Cardiac fibroblast (primary cell): ENCODE measurements at places on chromosomes 1 and 21.

- DNase-seq: no peak
These were observed 32.0 kb downstream of the AGO3 start for GRCh38 chr1:35962952-35963351.

- DNase-seq: no peak
These were observed 6.9 kb upstream of the GALE start for GRCh38 chr1:23807453-23807852.

DNA sequence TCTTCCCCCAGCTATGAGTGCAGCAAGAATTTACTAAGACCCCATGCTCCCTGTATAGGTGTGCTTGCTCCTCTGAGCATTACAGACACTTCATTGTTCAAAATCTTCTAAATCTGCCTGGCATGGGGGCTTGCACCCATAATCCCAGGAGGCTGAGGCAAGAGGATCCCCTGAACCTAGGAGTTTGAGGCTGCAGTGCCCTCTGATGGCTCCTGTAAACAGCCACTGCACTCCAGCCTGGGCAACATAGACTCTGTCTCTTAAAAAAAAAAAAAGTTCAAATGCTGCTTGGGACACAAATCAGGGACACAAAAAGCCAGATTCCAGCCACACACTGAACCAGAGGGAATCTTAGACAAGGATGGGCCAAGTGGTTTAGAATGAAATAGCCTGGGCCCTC lies 3.4 kb upstream of the ACOT7 start:
- DNase-seq: no peak

DNA sequence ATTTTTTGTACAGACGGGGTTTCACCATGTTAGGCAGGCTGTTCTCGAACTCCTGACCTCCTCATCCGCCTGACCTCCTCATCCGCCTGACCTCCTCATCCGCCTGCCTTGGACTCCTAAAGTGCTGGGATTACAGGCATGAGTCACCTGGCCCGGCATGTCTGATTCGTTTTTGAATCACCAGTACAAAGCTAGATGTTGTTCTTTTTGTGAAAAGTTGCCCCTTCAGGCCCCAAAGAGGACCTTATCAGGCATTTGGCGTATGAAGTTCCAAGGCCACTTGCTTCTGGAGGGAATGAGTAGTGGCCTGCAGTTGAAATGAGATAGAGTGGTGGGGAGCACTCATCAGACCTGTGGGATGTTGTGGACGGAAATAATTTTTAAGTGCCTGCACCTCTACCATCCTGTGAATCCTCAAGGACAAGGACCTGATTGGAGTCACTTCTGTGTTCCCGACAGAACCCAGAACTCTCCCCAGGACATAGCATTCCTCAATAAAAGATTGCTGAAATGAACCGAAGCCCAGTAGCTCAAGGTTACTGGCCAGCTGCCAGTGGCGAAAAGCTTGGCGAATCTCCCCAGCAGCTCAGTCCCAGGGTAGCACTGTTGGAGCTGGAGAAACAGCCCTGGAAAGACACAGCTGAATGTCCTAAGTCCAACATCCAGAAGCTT lies 50.1 kb downstream of the NDUFS5 start:
- peak; percentile 92 for DNase-seq

GRCh38 chr1:161952607-161953172 lies 71.0 kb downstream of the OLFML2B start:
- DNase-seq: no peak

GRCh38 chr1:29323636-29324035 lies 87.3 kb downstream of the PTPRU start:
- no peak for DNase-seq

DNA sequence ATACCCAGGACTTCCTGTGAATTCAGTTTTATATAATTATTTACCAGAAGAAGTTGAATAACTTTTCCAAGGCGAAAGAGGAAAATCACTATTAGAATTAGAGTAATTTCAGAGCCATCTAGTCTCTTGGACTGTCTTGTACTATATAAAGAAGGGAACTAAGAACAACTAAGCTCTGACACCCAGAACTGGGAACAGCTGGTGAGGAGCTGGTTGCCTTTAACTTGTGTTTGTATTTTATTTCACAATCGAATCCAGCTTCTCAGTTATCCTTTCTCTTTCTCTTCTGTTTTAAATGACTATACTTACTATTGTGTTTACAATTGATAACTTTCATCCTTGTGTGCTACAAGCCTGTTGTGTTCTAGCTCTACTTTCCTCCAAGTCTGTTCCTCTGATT lies 8.4 kb downstream of the SNX27 start:
- peak; percentile 52 for DNase-seq

DNA sequence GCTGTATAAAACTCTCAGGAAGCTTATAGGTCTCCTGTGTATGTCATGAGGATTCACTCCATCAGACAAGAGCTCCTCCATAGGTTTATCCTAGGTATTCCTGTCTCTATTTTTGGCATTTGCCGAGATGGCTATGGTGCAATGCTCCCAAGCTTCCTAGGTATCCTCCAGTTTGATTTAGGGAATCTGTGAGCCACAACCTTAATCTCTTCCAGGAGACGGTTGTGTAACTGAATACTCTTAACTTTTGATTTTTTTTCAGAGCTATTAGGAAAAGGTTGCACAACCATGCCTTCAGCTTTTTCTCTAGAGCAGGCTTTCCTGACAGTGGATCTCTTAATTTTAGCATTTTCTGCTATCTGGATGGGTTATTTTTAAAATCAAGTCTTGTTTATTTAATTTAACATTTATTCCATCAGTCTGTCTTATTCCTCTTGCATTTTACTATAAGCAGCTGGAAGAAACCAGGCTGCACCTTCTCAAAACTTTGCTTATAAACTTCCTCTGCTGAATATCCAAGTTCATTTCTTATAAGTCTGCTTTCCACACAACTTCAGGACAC lies 69.4 kb upstream of the BACE2 start:
- no peak for DNase-seq

DNA sequence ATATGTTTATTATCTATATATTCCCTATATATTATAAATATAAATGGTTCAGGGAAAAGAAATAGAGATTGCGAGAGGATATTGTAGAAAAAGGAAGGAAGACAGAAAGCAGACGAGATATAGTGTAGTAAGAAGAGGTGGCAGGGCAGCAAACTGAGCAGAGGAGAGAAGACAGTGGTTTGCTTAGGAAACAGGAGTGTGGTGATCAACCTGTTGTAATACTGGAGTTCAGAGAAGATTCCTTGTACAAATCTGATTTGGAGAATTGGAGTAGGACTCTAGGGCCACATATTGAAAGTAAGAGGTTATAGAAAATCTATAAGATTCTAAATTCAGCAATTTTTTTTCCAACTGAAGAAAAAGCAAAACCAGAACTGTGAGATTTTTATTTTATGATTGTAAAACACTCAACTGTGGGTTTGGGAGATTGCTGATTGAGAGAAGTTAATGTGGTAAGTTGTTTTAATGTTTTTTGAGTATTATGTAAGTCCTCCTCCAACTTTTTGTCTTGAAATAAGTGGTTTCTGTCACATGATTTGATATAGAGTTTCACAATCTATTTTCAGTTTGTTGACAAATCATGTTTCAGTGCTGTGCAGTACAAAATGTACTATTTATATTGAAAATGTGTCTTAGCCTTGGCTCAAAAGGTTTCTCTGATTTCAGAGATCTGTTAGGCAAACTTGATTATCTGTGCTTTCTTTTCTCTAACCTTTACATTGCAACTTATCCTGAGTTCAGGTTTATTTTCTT lies 9.6 kb upstream of the AMY2B start:
- DNase-seq: peak; percentile 53

DNA sequence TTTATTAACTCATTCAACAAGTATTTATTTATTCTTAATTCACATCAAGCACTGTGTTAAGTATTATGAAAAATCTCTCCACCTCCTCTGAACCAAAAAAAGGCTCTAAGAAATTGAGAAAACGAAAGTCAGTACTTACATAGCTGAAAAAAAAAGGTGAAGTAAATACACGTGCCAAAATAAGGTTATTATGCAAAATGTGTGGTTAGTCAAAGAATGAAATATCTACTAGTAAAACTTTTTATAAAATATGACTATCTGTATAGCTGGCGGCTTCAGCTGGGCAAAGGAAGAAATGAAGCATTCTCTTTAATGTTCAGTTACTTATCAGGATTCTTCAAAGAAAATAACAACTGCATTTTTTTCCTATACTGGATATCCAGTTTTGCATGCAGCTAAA lies 35.5 kb upstream of the ASPM start:
- DNase-seq: no peak

GRCh38 chr1:30264672-30265025 lies 458.7 kb downstream of the MATN1 start:
- no peak for DNase-seq

DNA sequence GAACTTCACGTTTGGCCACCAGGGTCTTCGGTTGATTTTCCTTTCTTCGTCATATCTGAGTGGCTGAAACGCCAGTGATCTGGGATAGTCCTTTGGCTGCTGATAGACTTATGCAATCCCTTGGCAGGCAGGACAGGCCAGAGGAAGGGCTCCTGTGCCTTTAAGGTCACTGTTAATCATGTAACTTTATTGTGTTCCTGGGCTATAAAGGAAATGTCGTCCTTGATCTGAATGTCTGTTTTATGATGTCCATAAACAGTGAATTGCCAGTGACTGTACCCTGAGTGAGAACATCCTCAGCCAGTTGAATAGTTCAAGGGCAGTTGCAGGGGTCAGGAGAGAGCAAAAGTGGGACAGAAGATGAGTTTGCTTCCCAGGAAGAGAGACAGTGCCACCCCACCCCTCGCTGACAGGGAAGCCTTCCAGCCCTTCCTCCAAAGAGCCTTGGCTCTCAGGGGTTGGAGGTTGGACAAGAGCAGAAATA lies 68.0 kb downstream of the PDE9A start:
- DNase-seq: peak; percentile 53

DNA sequence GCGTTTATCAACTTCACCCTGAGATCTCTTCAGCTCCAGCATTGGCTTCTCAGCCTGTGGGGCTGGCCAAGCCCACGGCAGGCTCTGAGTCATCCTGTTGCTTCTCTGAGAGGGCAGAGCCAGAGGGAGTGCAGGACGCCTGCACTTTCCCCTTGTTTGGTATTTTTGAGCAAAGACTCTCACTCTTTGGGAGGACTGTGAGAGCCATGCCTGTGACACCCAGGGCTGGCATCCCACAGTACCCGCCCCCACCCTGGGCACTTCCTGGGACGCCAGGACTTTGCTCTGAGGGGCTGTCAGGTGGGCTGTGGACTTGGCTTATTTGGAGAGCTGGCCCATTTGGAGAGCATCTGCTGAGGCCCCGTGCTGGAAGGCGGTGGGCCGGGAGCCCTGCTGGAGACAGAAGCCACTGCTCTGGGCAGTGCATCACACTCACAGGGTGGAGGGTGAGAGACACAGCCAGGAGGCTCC lies 37.4 kb downstream of the VANGL1 start:
- peak; percentile 75 for DNase-seq

DNA sequence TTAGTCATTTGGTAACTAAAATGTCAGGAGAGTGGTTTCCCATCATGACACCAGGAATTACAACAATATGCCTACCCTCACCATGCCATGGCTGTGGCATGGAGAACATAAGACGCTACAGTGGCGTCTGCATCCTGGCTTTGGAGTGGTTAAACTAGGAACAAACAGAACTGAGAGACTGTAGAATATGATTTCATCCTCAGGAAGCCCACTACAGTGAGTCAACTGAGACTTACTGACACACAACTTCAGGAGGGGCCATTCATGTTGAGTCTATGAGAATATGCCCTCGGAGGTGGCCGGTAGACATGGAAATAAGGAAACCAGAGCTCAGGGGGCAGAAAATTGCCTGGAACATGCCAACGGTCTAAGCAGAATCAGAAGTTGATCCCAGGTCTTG lies 5.9 kb upstream of the BACE2 start:
- no peak for DNase-seq

DNA sequence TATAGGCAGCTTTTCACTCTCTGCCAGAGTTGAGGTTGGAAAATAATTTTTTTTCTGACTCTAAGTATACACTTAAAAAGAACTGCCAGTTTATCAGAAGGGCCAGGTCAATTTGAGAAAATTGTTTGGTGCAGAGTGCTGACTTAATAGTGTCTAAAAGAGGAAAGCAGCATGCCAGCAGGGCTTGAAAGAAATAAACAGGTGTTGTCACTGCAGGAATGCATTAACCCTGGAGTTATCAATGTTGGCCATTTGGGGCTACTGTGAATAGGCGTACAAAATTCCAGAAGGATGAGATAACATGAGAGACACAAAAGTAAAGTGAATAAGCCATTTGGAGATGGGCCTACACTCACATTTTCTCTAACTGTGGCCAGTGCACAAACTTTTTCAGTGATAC lies 220.6 kb upstream of the PLD5 start:
- no peak for DNase-seq

GRCh38 chr1:6801199-6801598 lies 15.9 kb downstream of the CAMTA1 start:
- no peak for DNase-seq

GRCh38 chr1:230084408-230085177 lies 17.6 kb downstream of the GALNT2 start:
- DNase-seq: peak; percentile 98

GRCh38 chr1:109578947-109579443 lies 30.6 kb downstream of the GNAI3 start:
- no peak for DNase-seq

DNA sequence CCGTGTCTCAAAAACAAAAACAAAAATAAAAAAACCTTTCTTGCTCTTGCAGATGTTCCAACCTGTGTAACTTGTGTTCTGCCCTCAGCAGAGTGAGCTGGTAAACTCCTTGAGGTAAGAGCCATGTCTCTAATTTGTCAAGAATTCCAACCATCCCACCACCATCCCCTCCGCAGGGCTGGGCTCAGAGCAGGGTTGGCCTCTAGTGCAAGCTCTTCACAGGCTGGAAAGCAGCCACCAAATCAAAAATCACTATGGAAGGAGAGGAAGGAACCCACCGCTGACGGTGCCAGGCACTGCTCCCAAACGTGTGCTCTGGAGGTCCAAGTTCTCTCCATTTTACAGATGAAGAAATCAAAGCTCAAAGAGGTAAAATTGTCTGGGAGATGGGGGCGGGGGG lies 9.4 kb downstream of the PLEKHA6 start:
- no peak for DNase-seq
